ENCODE measurements at places on chromosomes 12 and 14.

DNA sequence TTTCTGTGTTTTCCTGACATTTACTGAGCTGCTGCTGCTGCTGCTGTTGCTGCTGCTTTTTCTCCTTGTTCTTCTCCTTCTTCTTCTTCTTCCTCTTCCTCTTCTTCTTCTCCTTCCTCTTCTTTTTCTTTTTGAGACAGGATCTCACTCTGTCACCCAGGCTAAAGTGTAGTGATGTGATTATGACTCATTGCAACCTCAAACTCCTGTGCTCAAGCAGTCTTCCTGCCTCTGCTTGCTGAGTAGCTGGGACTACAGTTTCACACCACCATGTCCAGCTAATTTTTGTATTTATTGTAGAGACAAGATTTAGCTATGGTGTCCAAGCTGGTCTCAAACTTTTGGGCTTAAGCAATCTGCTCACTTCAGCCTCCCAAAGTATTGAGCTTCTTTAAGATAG is 95.8 kb downstream of the TMTC3 start:
- DNase-seq = no peak

DNA sequence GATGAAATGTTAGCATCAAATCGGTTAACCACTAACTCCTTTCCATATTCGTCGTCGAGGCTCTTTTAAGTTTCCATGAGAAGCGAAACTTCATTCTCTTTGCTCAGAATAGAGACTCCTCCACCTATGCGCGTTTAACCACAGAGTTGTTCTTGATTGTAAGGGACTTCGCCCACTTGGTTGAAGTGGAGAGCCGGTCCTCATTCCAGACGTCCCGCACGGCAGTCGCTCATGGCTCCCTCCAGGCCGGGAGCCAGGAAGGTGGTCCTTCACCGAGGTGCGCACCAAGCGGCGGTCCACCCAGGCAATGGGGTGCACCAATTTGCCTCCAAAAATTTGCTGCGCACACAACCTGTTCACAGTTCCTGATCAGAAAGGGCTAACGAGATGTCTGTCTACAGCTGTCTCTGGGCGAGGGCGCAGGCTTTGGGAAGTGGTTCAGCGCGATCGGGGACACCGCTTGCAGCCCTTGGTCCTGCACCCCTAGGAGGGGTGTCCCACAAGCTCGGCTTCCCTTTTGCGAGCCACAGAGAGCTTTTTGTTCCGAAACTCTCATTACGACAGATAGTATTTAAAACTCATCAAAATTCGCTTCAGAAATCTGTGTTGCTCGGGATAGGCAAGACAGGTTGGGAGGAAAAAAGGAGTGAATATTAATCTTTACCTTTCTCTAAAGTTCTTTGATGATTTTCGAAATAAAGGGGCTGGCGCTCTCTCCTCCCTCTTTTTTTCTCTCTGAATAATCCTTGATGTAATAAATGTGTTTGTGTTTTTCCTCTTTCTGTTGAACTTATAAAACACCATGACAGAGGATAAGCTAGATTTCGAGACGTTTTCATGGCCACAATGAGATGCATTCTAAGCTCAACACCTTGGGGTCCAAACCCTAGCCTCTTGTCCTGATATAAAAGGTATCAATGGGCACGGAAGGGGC is 6.4 kb upstream of the ALX1 start:
- no peak for DNase-seq

DNA sequence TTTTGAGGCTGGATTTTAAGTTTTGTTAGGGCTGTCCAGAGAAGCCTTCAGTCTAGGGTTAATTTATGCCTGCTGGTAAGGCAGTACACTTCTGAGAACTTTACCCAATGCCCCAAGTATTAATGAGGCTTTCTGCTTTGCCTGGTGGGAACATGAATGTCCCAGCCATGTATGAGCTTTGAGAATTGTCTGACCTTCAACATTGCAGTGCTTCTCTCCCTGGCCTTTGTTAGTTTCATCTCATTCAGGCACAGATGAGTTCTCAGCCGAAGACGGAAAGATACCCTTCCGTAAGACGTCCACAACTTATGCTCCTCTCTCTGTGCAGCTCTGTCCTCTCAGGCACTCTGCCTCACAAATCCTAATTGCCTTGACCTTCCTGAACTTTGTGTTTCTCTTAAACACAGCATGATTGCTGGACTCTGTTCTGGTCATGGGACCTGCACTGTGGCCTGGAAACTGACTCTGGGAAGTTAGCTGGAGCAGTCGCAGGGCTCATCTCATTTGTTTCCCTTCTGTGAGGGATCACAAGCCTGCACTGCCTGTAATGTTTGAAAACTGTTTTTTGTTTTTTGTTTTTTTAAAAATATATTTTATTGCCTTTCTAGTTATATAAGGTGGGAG is 15.7 kb downstream of the CHPT1 start:
- no peak for DNase-seq

- no peak for DNase-seq
Observed at GRCh38 chr12:30977124-30977523, 50.6 kb downstream of the TSPAN11 start.

DNA sequence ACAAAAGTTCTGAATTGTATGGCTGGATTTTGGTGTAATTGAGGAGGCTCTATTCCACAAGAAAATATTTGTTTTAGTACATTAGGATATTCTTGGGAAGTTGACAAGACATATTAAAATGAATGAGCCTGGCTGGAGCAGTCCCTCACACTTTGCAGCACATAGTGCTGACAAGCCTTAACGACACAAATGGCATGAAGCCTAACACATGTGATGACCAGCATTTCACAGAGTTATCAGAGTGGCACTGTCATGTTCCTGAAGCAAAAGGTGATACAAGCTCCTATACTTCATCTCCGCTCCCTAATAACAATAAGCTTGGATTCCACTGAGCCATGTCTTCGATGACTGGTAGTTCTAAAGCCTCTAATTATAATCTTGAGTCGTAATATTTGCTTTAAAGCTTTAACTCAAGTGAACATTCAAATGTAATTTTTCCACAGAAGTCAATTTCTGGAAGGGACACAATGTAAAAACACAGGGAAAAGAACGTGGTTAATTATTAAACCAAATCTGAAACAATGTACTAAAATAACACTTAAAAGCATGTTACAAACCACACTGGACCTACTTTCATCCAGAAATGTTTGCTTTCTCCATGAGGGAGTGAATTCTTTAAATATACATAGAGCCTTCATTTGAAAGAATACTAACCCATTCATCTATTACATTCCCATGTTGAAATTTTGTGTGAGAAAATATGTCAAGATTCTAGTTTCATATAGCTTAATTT is 49.6 kb downstream of the GRIP1 start:
- DNase-seq = no peak

- no peak for DNase-seq
Observed at GRCh38 chr12:129886541-129886940, 17.3 kb downstream of the TMEM132D start.

DNA sequence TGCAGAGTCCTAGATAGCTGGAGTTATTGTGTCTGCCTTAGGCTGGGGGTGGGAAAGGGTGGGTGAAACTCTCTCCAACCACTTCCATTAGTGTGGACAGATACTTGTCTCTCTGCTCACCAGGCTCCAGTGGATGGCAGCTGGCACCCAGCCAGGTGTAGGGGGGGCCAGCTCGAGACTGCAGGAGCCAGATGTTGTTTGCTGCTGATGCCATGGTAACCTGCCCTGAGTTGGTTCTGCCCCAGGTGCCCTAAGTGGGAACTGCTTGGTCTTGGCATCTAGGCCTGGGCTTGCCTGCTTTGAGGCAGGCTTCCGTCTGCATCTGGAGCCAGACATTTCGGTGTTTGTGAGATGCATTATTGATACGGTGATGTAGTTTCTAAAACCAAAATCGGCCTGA is 82.2 kb downstream of the ADCK1 start:
- DNase-seq = no peak

DNA sequence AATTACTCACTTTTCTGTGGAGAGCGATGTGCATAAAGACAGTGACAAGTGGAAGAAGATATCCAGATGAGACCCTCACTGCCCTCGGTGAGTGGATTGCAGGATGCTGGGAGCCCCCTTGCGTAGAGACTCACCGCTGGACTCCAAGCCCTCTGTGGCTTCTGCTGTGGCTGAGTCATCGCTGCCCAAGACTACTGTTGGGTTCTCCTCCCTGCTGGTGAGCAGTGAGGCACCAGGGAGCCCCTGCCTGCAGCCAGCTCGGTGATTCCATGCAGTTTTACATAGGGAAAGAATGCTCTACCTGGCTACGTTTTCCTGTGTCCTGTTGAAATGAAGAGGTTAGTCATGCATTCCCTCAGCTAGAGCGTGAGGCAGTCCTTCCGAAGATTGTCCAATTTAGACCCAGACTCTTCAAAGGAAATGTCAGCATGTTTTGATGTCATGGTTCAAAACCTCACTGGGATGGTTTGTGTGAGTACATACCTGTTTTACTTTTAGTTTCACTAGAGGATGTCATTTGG is 28.2 kb downstream of the TRAF3 start:
- peak; percentile 16 for DNase-seq

DNA sequence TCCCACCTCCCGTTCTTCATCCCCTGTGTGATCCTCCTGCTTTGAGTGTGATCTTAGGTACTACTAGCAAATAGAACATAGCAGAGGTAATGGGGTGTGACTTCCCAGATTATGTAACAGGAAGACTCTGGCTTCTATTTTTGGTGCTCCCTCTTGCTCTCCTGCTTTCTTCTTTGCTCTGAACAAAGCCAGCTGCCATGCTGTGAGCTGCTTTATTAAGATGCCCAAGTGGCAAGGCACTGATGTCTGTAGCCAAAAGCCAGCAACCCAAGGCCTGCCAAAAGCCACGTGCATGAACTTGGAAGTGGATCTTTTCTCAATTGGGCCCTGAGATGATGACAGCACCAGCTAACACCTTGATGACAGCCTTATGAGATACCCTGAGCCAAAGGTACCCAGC is 5.8 kb upstream of the MFAP5 start:
- DNase-seq = no peak

DNA sequence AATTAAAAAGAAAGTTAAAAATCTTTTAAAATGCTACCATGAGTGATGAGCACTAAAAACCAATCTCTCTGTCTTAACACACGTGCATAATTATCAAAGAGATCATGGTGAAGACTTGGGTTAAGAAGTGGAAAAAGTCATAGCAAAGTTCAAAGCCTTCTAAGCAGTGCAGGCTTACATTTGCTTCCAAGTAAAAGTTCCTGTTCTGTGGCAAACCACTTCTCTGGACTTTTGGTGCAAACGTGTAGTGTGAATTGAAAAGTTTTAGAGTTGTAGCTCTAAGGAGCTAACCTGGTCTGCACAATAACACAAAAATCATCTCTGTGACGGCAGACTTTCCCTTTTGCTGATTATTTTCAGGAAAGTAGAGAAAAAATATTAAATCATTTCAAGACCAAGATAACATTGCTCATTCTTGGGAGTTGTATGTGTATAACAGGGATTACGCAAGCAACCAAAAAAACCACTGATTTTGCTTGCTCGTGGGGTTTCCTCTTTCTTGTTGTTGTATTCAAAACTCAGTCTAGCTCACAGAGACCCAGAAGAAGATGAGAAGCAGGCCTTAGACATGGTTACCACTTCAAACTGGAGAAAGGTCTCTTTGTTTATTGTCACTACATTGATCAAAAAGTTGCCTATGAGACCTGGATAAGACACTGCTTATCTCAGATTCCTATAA is 2.3 kb upstream of the GLIPR1 start:
- no peak for DNase-seq

DNA sequence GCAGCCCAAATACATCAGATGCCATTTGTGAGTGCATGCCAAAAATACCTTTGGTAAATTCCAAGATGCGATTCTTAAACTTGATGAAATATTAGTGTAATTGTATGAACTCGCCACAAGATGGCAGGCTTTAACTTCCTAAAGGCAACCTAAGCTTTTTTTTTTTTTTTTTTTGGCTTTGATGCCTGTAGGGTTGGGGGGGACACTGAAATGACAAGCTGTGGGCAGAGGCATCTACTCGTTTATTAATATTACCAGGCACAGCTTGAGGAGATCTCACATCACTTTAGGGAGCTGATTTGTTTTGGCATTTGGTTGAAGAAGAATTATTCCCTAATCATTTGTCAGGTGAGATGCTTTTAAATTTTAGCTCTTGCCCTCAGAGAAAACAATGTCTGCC is 126.7 kb upstream of the CCDC196 start:
- no peak for DNase-seq

DNA sequence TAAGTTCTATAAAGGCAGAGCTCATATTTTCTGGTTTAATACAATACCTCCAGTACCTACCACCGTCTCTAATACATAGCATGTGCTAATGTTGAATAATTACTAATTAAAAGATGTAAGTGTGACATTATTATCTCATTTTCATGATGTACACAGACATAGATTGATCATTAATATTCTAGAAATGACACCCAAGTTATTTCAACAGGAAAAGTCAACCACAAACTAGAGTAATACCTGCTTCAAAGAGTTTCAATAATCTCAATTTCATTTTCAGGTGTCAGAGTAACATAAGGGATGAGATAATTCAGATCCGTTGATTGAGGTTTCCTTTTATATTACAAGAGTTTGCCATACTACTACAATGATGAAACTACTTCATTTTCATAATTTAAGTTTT is 388.9 kb downstream of the SOX5 start:
- no peak for DNase-seq

DNA sequence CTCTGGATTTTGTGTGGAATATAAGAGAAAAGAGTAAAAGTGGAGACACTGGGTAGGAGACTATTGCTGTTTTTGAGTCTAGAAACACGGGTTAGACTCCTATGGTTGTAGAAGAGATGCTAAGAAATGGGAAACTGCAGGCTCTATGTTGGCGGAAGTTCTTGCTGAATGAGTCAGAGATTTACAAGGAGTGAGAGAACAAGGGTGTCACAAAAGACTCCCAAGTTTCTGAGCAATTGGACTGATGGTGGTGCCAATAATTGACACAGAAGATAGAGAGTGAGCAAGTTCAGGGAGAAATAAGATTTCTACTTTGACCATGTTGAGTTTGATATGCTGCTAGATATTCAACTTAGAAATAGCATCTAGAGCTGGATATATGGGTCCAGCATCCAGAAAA is 2.6 kb upstream of the PRKD1 start:
- DNase-seq = no peak

DNA sequence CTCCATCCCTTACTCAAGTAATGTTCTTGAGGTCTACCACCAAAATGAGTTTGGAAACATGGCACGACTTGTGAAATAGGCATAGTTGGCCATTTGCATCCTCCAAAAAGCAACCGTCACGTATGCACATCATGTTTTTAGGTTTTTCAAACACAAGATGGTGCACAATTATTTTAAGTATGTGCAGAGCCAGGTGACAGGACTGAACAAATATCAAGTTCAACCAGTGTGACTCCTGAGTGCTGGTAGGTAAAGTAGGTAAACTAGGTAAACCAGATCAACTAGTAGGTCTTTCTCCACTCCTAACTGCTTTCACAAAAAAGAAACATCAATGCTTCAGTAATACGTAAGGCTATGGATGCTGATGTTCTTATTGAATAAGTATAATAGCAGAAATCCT is 39.1 kb downstream of the FGD6 start:
- no peak for DNase-seq

- no peak for DNase-seq
Observed at GRCh38 chr12:114841557-114842251, 157.7 kb upstream of the TBX3 start.

GRCh38 chr12:47785887-47786661 is 13.0 kb downstream of the SLC48A1 start:
- DNase-seq = no peak

GRCh38 chr14:51657762-51658161 is 6.1 kb downstream of the FRMD6 start:
- DNase-seq = no peak

GRCh38 chr12:45547822-45548221 is 181.7 kb upstream of the ARID2 start:
- no peak for DNase-seq

Data from activated CD8-positive, alpha-beta memory T cell treated with anti-CD3 and anti-CD28 coated beads for 4 hours (primary cell).